ENCODE measurements at places on chromosomes 7 and 10. TPM values are rescaled to one million over a fixed set of nuclear protein-coding genes. Genes with fewer than 3 reads are reported as not detected.

GRCh38 chr10:61832866-61833481 is 68.5 kb upstream of the ARID5B start:
- DNase-seq, result no peak

GRCh38 chr7:116953906-116954838 is 871 bp downstream of the ST7 start:
- DNase-seq, result peak; percentile 72

The CFAP46 gene
- 0.70 TPM for total RNA-seq

DNA sequence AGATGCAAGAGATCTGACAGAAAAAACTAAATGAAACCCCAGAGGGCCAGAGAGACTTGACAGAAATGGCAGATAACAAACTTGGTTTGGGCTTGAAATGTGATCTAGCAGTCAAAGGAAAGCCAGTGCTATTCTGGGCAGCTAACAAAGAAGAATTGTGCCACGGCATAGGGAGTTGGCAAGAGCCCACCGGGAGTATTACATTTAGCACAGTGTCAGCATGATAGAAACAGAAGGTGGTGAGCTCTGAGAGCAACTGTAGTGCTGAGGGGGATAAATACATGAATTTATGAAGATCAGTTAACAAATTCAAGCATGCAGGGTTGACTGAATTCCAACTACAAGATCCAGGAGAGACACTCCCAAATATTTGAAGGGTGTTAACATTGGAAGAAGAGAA is 91.1 kb downstream of the AHCYL2 start:
- no peak for DNase-seq

The TUBB8 gene
- 2.5 TPM for total RNA-seq

The RAB19 gene
- 3.8 TPM for total RNA-seq

The MAP3K8 gene
- total RNA-seq, result 12.9 TPM

The HDAC9 gene
- total RNA-seq, result 2.1 TPM

The CRHR2 gene
- total RNA-seq, result not detected

DNA sequence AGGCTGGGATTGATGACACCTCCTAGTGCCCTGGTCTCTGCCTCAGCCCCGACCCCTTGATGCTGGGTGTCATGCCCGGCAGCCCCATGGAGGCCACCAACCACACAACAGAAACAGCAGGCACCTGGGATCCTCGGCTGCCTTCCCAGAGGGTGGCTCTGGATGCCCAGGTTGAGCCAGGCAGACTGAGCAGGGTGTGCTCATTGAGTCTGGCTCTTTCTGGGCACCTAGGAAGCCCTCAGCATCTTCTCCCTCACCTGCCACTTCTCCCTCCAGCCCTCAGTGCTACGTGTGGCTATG is 484.5 kb upstream of the MGMT start:
- DNase-seq, result no peak

DNA sequence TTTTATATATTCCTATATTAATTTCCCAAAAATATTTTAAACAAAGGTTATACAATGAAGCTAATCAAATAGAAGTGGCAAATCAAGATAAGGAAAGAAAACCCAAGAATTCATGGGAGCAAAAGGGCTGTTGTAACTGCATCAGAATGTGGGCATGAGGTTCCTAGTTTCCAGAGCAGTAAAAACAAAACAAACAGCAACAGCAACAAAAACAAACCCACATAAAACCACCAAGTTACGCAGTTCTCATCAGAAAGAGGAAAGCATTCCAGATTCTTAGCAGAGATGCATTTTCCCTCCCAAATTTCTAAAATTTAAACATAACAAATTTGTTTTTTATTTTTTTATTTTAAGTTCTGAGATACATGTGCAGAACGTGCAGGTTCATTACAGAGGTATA is 34.8 kb upstream of the MSMB start:
- DNase-seq, result no peak

The SPAG6 gene
- not detected for total RNA-seq

- DNase-seq, result no peak
These were observed 311.4 kb upstream of the LRGUK start for GRCh38 chr7:133815611-133816210.

DNA sequence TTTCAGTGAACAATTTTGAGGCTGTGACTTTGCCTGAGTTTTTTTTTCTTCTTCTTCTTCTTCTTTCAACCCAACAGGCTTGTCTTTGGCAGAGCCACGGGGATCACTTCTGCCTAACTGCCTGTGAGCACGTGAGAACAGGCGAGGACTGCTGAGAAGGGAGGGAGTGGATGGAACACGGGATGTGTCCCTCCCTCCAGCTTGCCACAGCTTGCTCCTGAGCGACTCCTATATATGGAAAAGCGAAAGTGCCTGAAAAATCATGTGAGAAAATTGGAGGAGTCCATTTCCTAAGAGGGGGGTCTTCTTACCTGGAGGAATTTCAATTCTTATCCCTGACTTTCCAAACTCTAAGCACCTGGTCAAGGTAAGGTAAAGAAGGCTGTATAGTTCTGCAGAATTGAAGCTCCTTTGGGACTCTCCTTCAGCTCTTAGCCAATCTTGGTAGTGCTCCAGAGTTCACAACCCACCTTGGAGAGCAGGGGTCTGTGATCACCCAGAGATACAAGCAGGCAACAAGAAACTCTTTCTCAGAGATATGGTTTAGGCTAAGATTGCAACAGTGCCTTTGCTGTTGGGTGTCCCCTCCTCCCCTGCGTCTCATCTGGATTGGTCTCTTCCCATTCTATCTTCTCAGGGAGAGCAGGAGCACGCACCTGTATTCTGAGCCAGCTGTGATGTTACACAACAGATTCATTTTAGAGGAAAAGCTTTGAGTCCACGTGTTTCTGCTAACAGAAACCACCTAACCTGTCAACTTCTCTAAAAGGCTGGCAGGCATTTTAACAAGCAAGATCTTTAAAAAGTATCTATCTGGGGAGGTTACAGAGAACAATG is at the start of gene MAT1A:
Gene MAT1A, minus strand, starts transcription at position 208 of the 837 bp plus-strand sequence. CDS start 235 bp downstream, outside the sequence.
- peak; percentile 73 for DNase-seq

All from H7 (cell line).